ENCODE measurements at places on chromosomes 4 and X. TPM values are rescaled to one million over a fixed set of nuclear protein-coding genes. Genes with fewer than 3 reads are reported as not detected.

The CSN1S1 gene
- not detected for total RNA-seq

The ARX gene
- not detected for total RNA-seq

The DGAT2L6 gene
- total RNA-seq = not detected

The CNKSR2 gene
- total RNA-seq = 2.3 TPM

The GPR119 gene
- total RNA-seq = not detected

The UFSP2 gene
- 21.5 TPM for total RNA-seq

The SPANXB1 gene
- total RNA-seq = not detected

The CPEB2 gene
- 7.0 TPM for total RNA-seq

The SGMS2 gene
- 81.9 TPM for total RNA-seq

The IDUA gene
- total RNA-seq = 2.0 TPM

The SRD5A3 gene
- 11.7 TPM for total RNA-seq

The ARHGAP36 gene
- total RNA-seq = not detected

The FAM9C gene
- total RNA-seq = not detected

The SPARCL1 gene
- total RNA-seq = not detected

The MAGIX gene
- total RNA-seq = 1.8 TPM

The F8A2 gene
- not detected for total RNA-seq

The SH3D19 gene
- 19.1 TPM for total RNA-seq

The USP26 gene
- total RNA-seq = not detected

The RENBP gene
- total RNA-seq = 0.98 TPM

The PCYT1B gene
- 0.51 TPM for total RNA-seq

The GPRIN3 gene
- total RNA-seq = 3.5 TPM

The GLRA3 gene
- not detected for total RNA-seq

The RPS3A gene
- total RNA-seq = 1,012 TPM

The ETDA gene
- not detected for total RNA-seq

The UNC5C gene
- 11.7 TPM for total RNA-seq

The SMIM43 gene
- not detected for total RNA-seq

The PNMA5 gene
- total RNA-seq = not detected

The MAOA gene
- 15.7 TPM for total RNA-seq

The POU4F2 gene
- not detected for total RNA-seq

The SOWAHB gene
- 0.81 TPM for total RNA-seq

The UGT2B17 gene
- 0.25 TPM for total RNA-seq

The SPACA5B gene
- not detected for total RNA-seq

The PRMT9 gene
- total RNA-seq = 6.6 TPM

The HTATSF1 gene
- total RNA-seq = 31.6 TPM

The EOLA2 gene
- 28.4 TPM for total RNA-seq

The HSFX1 gene
- total RNA-seq = 0.81 TPM

The CLNK gene
- not detected for total RNA-seq

The UCP1 gene
- not detected for total RNA-seq

The YTHDC1 gene
- total RNA-seq = 23.8 TPM

The ITIH6 gene
- total RNA-seq = not detected

The ATP8A1 gene
- 1.1 TPM for total RNA-seq

The CABS1 gene
- not detected for total RNA-seq

The GPR50 gene
- total RNA-seq = not detected

The PDLIM3 gene
- 17.8 TPM for total RNA-seq

The FAM133A gene
- total RNA-seq = not detected

The FAM156A gene
- total RNA-seq = 5.6 TPM

The TRIM61 gene
- total RNA-seq = 0.25 TPM

The S100G gene
- not detected for total RNA-seq

The ASB5 gene
- total RNA-seq = not detected

The CT45A3 gene
- total RNA-seq = not detected

The DAPP1 gene
- total RNA-seq = under 0.01 TPM

The H2BW2 gene
- not detected for total RNA-seq

The FHIP1A gene
- total RNA-seq = 6.6 TPM

All from mesangial cell (primary cell).